ENCODE measurements at places on chromosomes 5 and 9.

DNA sequence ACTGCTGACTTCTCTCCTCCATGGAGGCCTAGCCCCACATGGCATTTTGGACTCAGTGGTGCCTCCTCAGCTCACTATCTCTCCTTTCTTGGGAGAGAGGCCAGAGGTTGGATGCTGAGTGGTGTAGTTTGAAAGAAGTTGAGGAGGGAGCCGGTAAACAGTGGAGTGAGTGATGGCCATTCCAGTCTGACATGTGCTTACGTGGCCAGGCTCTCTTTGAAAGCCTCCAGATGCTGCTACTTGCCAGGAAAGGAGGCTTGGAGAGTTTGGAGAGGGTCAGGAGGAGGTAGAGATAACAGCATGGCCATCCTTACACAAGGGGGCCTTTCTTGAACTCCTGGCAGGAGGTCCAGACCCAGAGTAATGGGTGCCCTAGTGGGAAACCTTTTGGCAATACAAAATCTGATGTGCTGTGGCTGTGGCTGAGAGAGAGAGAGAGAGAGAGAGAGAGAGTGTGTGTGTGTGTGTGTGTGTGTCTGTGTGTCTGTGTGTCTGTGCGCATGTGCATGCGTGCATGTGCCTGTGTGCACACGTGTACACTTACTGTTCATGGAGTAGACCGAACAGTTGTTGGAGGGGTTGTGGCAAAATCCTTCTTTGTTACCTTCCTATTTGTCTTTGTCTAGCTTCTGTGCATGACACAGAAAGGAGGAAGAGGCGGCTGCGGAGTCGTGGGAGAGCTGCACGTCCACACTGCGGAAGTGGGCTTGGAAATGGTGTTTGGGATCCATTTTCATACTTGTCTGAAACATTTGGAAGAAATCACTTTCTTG, 37.8 kb downstream of the RALGPS1 start:
- no peak for DNase-seq

GRCh38 chr5:131943916-131944315, 1.5 kb downstream of the MEIKIN start:
- DNase-seq, result no peak

- no peak for DNase-seq
These were observed 2292.6 kb upstream of the C9orf72 start for GRCh38 chr9:29865764-29866313.

DNA sequence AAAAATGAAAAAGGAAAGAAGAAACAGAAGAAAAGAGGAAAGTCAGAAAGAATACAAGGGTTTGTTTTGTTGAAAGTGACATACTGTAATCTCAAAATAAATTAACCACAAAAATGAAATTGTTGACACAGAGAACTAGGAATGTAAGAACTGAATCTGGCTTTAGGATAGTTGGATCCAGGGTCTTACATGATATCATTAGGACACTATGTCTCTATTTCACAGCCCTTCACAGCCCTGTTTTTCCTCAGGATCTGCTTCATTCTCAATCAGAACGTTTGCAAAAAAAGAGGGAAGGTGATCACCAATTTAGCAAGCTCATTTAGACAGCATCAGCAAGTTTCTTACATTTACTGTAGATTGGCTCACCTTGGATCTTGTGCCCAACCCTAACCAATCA, 188.5 kb upstream of the NREP start:
- DNase-seq, result no peak

DNA sequence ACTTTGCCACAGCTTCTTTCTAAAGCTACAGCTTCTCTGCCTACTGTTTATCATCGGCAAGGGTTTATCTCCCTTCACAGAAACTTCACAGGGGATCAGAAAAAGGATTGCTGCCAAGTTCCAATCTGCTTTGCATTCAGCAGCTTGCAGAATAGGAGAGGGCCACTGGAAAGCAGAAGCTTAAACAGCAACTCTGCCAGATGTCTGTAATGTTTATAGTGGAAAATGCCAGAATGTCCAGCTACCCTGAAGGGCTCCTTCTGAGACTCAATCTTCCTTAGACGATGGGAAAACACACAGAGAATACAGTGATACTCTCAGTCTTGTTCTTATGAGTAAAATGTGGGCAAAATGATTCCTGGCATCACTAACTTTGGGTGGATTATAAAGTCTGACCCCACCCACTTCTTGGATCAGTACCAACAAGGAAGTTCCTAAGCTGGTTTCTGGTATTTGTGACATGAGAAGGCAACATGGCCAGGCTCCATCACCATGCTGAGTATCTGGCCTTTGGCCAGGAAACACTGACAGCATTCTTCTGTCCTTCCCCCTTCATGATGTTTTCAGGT, 19.0 kb downstream of the STOM start:
- DNase-seq, result no peak

- DNase-seq, result no peak
These were observed 103.2 kb downstream of the MED27 start for GRCh38 chr9:131976157-131977108.

DNA sequence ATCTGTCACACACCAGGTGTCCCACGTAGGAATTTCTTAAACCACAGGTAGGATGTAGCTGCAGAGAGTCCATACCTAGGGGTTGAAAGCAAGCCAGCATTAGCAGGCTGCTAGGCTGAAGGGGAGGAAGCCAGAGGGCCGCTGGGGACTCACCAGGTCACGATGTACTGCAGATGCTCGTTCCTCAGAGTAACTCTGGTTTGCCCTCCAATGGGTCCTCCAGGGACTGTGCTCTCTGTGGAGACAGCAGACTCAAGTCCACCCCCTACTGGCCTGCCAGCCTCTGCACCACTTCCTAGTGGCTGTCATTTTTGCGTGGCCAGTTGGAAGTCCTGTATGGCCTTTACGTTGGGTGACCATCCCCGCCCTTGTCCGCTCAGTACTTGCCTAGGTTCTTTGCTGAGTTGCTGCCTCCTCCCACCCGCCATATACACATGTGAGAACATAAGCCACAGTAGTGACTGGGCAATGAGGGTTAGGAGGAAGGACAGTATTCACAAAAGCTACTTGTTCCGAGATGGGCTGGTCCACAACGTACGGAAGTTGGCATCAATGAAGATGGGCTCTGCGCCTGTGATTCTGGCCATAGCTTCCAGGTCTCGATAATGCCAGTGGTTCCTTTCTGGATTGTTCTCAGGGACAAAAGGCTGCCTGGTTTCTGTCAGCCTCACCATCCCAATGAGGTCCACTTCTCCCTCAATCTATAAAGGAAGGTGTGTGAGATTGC, 4.1 kb downstream of the RPL7A start:
- DNase-seq, result no peak

DNA sequence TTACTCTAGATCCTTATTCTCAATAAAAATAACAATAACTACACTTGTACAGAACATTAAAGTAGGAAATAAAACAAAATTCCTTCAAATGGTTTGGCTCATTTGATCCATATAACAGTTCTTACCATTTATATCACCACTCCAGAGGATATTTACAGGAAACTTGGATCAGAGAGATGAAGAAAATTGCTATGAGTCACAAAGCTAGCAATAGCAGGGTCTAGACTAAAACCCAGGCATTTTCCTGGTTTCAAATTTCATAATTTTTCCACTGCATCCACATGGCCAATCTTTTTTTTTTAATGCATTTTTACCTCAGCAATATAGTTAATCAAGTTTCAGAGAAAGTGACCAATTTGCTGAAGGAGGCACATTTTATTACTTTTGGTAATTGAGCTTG, 299.2 kb downstream of the ELAVL2 start:
- DNase-seq, result no peak

- no peak for DNase-seq
These were observed 138.4 kb upstream of the IER5L start for GRCh38 chr9:129316281-129317030.

- no peak for DNase-seq
These were observed 17.1 kb downstream of the IER5L start for GRCh38 chr9:129160712-129161533.

DNA sequence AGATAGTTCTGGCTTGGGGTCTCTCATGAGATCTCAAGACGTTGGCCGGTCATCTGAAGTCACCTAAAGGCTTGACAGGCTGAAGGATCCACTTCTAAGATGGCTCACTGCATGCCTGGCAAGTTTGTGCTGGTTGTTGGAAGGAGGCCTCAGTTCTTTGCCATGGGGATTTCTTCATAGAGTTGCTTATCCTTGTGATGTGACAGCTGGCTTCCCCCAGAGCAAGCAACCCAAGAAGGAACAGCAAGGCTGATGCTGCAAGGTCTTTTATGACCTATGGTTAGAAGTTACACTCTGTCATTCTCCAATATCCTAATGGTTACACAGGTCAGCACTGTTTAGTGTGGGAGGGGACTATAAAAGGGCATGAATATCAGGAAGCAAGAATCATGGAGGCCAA, 20.7 kb upstream of the GRPEL2 start:
- no peak for DNase-seq

- peak; percentile 96 for DNase-seq
These were observed at the start of gene THG1L for GRCh38 chr5:157731272-157732129. Gene THG1L (plus strand): TSS chr5:157731420. CDS start chr5:157731441, 21 bp downstream.

DNA sequence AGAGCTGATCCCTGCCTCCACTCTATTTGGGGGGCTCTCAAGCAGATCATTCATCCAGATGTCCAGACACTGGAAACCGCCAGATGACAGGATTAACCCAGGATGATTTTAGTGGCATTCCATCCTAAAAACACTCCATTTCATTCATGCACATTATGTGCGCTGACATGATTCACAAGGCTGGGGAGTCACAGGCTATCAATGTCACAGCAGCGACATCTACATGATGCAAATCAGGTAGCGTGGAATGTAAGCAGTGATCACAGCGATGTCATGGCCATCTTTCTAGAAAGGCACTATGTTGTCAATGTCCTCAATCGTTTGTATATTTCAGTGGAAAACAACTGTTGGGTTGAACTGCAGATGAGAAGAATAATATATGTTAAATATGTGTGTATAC, 331.5 kb upstream of the MSX2 start:
- no peak for DNase-seq

- DNase-seq, result no peak
These were observed 75.8 kb downstream of the FGF18 start for GRCh38 chr5:171495122-171495700.

- DNase-seq, result no peak
These were observed 1961.4 kb upstream of the WWC1 start for GRCh38 chr5:166330036-166330435.

DNA sequence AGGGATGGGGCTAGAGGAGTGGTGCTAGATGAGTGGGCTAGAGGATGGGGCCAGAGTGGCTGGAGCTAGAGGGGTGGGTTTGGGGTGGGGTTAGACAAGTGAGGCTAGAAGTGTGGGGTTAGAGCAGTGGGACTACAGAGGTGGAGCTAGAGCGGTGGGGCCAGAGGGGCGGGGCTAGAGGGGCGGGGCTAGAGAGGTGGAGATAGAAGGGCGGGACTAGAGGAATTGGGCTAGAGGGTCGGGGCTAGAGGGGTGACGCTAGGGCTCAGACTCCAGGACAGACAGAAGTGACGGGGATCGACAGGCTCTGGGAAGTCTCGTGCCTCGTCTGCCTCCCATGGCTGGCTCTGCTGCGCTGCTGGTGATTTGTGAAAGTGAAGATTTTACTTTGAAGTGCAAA, 31.0 kb upstream of the TENT4A start:
- no peak for DNase-seq

GRCh38 chr9:121476156-121476555, 23.5 kb downstream of the GGTA1 start:
- DNase-seq, result no peak

DNA sequence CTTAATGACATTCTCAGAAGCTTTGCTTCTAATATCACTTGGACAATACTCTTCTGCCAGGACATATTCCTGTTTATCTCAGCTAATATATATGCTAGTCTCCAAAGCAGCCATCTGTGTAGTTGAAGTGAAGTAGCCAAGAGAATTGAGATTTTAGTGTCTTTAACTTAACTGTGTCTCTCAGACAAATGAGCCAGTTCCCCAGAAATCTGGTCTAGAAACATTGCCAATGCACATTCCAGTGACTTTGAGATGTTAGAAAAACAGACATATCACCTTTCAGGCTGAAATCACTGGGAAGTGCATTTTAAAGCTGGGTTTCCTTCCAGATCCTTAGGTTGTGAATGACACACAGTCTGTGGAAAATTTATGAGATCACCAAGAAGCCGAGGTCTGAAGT, 114.6 kb downstream of the MTX3 start:
- DNase-seq, result no peak

- DNase-seq, result no peak
These were observed 234.7 kb downstream of the TLR4 start for GRCh38 chr9:117938896-117939295.

DNA sequence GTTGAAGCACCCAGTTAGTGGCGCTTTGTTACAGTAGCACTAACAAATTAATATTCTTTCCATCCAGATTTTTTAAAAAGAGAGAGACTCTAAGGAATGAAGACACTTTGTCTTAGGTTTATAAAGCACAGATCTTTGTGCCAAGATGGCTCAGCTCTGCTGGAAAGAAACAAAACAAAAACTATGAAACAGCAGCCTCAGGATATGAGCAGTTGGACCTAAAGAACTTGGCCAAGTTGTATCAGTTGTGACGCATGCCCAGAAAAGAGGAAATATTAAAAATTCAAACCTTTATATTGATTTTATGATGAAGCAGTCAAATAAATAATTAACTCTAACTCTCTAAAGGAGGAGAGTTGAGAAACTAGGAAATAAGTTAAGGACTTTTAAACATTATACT, 427.2 kb downstream of the SPOCK1 start:
- DNase-seq, result no peak

DNA sequence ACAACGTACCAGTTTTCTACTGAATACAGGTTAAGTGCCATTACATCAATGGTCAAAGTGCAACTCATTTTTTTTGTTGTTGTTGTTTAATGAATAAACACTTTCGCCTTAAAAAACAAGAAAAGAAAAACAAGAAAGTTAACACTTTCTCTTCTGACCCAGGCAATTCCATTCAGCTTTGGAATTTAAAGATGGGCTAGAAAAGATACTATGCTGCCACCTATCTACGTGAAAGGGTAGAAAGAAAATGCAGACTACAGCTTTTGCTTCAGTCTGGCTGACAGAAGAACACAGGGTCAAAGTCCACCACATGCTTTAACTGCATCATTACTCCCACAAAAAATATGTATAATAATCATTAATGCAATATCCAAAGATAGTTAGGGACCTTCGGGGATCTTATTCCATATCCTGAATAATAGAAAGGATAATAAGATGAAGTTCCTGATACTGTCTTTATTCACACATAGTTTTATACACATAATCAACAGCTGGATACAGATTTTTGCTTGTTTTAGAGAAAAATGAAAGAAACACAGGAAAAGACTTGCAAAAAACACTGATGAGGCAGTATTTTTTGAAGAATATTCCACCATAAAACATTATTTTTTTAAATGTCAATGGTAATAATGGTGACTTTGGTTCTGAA, 40.4 kb downstream of the ZDHHC21 start:
- no peak for DNase-seq

DNA sequence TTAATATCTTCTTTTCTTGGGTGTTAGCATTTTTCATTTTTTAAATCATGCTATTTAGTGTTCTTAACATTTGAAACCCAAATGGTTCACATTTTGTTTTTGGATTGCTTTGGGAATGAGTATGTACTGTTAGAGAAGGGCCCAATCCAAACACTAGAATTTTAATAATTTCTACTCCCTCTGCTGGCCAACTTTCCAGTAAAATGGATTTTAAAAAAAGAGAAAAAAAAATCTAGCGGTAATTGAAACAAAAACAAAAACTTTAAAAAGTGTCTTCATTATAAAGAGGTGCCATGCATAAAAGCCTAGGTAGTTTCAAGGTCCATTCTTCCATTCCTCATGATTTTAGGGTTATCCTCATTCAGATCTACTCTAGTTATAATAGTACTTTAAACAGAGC, 32.1 kb upstream of the RICTOR start:
- DNase-seq, result no peak

- no peak for DNase-seq
These were observed 32.8 kb downstream of the PCDH1 start for GRCh38 chr5:141845371-141845851.

- DNase-seq, result no peak
These were observed 21.0 kb upstream of the POMT1 start for GRCh38 chr9:131481441-131482342.

GRCh38 chr5:178242416-178242815, 9.8 kb upstream of the PHYKPL start:
- DNase-seq, result no peak
